ENCODE measurements at places on chromosomes 5 and 9.

DNA sequence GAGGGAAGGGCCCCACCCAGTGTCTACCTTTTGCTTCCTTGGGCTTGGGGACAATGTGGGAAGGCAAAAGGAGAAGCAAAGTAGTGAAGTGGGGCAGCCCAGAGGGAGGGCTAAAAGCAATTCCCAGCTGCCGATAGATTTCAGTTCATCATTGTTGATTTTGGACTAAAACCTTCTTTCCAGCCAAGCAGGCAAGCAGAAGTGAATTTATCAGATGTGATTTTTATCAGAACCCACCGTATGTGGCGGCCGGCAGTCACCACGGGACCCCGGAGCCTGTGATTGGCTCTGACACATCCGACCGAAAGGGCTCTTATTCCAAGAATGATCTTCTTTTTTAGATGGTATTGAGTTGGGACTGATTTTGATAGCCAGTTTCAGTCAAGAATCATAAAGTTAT, 559.9 kb downstream of the PSAT1 start:
- no peak for DNase-seq

DNA sequence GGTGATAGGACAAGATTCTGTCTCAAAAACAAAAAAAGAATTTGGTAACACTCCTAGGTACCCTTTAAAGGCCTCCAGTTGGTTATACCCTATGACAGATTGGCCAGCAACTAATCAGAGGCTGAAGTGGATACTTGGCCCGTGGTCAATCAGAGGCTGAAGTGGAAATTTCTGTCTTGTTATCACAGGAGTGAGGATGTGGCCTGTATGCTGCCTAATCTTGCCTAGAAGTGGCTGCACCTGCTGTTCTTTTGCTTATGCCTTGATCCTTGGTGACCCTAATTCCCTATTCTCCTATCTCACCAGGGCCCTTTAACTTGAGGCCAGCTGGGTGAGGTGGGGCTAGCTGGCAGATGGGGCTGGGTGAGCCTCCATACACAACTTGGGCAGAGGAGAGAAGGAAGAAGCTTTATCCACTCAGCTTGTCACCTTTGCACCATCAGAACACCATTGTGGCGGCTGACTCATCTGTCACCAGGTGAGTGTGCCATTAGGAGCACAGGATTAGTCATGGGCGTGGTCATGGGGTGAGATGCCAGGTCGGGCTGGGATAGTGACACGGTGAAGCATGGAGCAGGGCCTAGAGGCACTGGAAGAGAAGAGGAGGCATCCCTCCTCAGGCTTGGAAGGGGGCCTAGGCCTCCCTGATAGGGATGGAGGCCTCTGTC, 41.5 kb downstream of the SAR1B start:
- peak; percentile 30 for DNase-seq

GRCh38 chr9:21320465-21320864, 14.7 kb downstream of the KLHL9 start:
- no peak for DNase-seq

- no peak for DNase-seq
Measured at GRCh38 chr9:107784235-107784958, 294.8 kb upstream of the KLF4 start.

GRCh38 chr5:10586008-10586407, 22.1 kb downstream of the ANKRD33B start:
- no peak for DNase-seq
